ENCODE measurements at places on chromosomes 3 and 15.

GRCh38 chr15:77415450-77416147 is 4.3 kb downstream of the PEAK1 start:
- no peak for DNase-seq

DNA sequence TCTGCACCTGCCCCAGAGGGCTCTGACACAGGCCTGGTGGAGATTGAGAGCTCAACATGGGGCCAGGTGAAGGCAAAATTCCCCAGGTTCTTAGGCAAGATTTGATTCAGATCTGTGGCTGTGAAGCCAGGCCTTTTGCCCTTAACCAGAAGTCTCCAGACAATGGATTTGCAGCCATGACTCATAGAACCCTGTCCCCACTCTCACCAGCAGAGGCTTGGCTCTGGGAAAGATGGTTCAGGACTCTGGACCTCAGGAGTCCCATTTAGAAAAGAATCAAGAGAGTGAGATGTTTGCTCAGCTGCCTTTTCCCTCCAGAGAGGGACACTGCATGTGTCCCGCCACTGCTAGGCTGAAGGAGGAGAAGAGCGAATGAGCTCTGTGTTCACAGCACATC is 361.4 kb upstream of the ICE2 start:
- no peak for DNase-seq

DNA sequence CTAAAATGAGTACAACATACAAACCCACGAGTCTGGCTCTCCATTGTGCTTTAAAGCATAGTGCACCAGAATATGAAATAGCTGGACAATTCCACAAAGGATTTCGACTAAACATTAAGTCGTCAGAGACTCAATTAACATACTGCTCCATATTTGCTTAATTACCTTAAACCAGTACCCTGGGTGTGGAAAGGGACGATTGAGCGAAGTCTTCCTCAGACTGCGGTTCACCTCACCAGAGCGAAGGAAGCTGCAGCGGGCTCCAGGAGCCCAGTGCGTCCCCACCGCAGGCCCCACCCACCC is 218 bp upstream of the TRPC1 start:
- no peak for DNase-seq

- DNase-seq: no peak
These were observed 93.3 kb downstream of the ATP1B3 start for GRCh38 chr3:141969711-141970110.

DNA sequence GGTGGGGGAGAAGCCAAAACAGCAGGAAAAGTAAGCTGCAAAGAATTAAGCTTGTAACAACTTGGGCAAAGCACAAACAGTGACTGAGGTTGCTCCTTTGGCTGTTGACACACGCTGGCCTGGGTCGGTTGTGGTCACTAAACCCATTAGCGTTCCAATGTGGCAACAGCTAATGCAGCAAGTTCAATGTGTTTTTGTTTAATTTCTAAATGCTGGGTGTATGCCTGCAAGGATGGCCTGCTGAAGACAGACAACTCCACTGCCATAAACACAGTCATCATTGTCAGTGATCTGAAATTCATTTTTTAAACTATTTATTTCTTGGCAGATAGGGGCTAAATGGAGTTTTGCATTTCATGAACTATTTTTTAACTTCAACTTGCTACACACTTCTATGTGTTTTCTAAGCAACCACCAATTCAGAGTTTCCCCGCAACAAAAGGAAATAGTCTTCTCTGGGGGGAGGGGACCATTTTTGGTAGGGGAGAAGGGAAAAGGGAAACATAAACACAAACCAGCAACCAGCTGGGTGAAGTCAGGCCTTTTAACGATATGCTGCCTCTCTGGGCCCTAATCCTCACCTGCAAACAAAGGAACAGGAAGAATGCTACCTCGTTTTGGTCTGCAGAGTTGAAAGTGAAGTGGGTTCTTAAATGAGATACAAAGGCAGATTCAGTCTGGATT is 34.8 kb upstream of the WNT5A start:
- no peak for DNase-seq

DNA sequence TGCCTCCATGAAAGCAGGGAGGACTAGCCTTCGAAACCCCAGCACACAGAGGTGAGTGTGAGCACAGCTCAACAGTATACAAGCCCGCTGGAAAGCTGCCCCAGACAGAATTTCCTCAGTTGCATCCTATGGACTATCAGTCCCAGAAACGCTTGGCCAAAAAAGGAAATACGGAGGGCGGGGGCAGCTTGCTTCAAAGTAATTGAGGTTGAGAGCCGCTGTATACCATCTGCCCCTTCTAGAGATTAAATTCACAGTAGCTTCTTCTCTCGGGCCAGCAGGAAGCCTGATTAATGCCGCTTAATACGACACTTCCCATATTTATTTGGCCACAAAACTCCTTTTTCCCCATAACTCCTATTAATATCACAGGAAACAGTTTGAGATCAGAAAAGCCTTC is 88.7 kb downstream of the LIPC start:
- DNase-seq: no peak

DNA sequence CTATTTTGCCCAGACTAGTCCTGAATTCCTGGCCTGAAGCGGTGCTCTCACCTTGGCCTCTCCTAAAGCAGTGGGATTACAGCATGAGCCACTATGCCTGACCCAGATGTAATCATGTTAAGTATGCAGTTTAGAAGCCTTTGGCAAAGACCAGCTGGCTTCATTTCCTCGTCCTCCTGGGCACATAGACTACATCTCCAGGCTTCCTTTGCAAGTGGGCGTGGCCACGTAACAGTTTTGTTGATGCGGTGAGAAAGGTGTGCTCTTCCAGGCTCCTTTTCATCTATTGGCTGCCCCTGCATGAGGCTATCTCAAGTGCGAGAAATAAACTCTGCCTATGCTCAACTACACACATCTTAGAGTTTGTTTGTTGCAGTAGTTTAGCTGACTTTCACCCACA is 13.0 kb downstream of the SV2B start:
- DNase-seq: no peak

GRCh38 chr15:66564136-66565041 is 1.4 kb downstream of the LCTL start:
- DNase-seq: no peak

GRCh38 chr3:146831659-146832058 is 226.5 kb upstream of the PLSCR5 start:
- DNase-seq: no peak

DNA sequence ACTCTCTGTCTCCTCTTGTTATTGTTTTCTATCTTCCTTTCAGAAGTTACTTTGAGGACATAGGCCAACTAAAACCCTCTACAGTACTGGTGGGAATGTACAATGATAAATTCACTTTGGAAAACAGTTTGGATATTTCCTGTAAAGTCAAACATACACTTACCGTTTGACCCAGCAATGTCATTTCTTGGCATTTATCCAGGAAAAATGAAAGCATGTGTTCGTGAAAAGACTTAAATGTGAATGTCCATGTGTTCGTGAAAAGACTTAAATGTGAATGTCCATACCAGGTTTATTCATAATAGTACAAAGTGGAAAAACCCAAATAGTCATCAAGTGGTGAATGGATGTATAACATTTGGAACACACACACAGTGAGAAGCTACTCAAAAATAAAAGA is 361.5 kb upstream of the DPH6 start:
- DNase-seq: no peak

GRCh38 chr3:177992993-177993970 is 543.0 kb upstream of the KCNMB2 start:
- no peak for DNase-seq

DNA sequence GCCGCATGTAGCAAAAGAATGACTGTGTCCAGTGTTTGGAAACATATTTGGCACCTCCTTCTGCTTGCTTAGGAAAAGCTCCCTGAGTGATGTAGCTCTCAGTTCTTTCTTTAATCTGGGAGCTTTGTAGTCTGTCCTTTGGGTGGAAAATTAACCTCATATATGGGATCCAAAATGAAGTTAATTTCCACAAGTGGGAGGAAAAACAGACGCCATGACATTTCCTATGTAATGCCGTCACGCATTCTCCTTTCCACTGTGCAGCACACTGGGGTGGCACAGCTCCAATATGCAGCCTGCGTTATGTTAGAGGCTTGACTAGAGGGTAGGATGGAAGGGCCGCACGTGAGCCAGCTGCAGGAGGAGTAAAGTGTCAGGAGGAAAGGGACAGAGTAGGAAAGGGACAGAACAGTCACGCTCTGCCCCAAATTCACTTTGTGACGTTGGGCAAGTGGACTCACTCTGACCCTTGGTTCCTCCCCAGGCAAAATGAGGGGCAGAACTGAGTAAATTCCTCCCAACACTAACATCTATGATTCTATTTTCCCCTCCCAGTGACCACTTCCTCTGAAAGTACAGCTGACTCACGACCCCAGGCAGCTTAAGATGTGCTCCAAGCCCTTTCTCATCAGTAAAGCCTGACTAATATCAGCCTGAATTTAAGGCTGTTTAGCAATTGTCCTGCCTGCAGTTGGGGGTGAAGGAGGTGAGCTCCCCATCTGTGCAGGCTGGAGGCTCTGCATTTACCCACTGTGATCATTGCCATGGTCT is 176.5 kb upstream of the PFN2 start:
- no peak for DNase-seq

- DNase-seq: no peak
These were observed 121.4 kb upstream of the GMNC start for GRCh38 chr3:190983875-190984274.

DNA sequence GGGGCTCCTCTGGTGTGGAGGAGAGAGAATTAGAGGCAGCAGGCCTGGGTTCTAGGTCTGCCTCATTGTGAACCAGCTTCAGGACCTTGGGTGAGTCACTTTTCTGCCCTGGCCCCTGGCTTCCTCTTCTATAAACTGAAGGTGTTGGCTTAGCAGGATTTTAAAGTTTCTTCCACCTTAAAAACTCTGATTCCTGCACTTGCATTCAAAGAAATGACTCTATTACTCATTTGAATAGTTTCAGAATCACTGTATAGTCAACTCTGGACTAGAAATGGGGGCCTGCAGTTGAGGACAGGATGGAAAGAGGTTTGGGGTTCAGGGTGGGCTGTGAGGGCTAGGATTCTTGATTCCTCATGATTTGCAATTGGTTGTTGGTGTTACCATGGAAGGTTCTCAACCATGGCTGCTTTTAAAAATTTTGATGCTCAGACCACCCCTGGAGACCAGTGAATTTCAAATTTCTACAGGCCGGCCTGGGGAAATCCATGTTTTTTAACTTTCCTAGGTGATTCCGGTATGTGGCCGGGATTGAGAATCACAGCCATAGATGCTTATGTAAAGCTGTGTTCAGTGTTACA is 19.9 kb downstream of the SMAD3 start:
- peak; percentile 70 for DNase-seq

DNA sequence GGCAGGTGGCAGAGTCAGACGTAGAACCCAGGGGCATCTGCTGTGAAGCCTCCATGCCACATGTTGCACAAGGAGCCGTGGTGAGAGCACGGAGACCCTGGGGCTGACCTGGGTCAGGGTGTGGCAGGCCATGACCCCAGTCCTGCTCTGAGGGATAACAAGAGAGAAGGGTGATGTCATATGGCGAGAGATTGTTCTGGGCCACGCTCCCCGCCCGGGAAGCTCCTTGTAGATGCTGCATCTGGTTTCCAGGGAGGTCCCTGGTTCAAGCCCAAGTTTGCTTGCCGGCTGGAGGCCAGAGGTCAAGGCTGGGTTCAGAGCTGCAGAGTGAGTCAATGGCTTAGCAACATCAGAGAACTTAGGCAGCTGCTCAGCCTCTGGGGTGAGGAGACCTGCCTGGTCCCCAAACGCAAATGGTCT is 17.3 kb downstream of the FGD5 start:
- no peak for DNase-seq

- DNase-seq: no peak
These were observed 284.9 kb downstream of the TLE3 start for GRCh38 chr15:69812861-69813261.

- DNase-seq: no peak
These were observed 15.6 kb downstream of the CADM2 start for GRCh38 chr3:84974347-84974746.

- no peak for DNase-seq
These were observed 50.6 kb downstream of the SLC6A6 start for GRCh38 chr3:14452740-14453710.

- no peak for DNase-seq
These were observed 175.5 kb downstream of the NECTIN3 start for GRCh38 chr3:111246967-111247760.

DNA sequence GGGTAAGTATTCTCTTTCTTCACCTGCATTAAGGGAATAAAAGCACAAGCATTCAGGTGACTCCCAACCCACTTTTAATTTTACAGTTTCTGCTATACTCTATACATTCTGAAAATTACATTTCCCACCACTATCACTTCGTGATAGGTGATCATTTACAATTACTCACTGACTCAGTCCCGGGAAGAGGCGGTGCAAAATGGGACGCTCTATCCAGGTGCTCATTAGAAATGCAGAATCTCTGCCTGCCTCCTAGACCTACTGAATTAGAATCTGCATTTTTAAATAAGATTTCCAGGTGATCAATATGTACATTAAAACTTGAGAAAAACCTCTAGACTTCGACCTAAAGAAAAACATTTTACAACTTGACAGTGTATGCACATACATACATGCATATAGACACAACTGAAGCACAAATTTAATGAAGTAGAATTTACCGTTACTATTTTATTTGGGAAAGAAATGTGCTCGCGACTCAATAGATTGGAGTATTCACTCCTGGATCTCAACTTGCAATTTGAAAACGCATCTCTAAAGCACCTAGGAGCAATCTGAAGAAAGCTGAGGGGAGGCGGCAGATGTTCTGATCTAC is 598 bp upstream of the TGFBR2 start:
- no peak for DNase-seq

DNA sequence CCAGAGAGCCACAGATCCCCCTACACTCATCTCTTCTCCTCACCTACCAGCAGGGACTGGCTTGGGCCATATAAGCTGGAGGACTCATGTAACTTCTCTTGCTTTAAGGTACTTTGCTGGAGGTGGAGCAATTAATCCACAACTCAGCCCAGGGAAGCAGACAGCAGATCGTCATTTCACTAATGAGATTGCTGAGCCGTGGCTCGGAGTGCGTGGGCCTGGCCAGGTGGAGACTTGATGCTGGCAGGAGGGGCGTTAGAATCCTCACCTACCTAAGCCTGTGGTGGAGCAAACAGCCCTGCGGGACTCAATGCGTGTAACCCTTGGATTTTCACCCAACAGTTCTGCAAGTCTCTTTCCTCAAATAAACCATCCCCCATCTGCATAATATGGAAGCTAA is 253.2 kb downstream of the RORA start:
- no peak for DNase-seq

- no peak for DNase-seq
These were observed 195.9 kb downstream of the EPHB1 start for GRCh38 chr3:134991003-134991402.

DNA sequence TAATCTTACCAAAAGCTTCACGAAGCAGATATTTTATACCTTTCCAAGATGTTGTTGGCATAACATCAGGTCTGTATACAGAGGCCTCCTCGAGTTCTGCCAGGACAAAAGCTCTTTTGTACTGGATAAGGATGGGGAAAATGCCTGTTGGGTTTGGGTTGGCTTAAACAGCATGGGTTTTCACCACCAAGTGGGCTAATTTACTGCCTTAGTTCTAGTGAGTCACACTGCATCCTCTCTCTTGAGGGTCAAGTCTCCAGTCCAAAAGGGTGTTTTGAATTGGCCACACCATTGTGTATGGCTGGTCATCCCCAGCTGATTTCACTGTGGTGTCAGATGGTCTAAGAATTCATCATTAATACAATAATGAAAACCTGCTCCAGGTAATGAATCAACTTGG is 26.1 kb upstream of the BHLHE40 start:
- no peak for DNase-seq

- DNase-seq: no peak
These were observed 104.2 kb upstream of the TGFBR2 start for GRCh38 chr3:30502051-30502741.
